ENCODE measurements at places on chromosomes 3 and 15. TPM values are rescaled to one million over a fixed set of nuclear protein-coding genes. Genes with fewer than 3 reads are reported as not detected.

Gene SERPINI1
- total RNA-seq, result 1.2 TPM

Gene VEPH1
- 49.0 TPM for total RNA-seq

GRCh38 chr15:51267051-51267702 is 71.2 kb downstream of the CYP19A1 start:
- peak; percentile 14 for DNase-seq

Gene CAMP
- total RNA-seq, result not detected

DNA sequence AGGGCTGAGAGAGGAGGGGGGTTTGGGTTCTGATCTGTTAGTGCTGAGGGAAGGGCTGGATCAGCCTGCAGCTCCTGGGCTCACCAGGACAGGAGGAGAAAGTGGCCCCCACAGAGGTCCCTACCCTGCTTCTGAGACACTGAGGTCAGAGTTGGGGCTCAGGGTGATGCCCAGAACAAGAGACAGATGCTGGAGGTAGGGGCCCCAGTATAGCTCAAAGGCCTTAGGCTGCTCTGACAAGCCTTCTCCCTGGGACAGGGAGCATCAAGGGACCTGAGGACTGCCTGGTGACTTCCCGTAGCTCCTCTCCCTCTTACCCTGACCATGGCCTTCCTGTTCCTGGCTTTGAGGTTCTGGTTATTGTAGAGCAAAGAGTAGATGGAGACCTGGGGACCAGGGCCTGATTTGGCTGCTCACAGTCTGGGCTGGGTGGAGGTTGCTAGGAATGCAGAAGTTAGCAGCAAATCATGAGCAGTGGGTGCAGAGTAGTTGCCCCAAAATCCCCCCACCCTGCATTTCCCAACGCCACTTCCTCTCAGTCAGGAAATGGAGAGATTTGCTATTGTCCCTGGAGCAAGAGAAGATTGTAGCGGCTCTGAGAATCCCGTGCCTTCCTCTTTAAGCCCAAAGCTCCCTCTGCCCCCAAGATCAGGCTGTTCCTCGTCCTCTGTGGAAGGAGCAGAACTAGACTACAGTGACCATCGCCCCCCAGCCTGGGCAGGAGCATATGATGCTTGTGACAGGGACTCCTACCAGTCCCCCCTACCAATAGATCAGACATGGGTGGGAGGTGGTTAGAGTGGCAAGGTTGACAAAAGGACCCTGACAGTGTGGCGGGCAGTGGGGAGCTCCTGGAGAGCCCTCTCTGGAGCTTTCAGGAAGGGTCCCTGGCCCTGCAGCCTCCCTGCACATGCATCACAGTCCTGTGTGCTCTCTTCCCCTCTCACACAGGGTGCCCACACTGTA is 47.4 kb upstream of the SEC22A start:
- no peak for DNase-seq

- DNase-seq, result no peak
These were observed 53.8 kb downstream of the WDR76 start for GRCh38 chr15:43880406-43881194.

Gene FANCD2OS
- total RNA-seq, result not detected

GRCh38 chr15:45337224-45337623 is 41.1 kb downstream of the GATM start:
- no peak for DNase-seq

DNA sequence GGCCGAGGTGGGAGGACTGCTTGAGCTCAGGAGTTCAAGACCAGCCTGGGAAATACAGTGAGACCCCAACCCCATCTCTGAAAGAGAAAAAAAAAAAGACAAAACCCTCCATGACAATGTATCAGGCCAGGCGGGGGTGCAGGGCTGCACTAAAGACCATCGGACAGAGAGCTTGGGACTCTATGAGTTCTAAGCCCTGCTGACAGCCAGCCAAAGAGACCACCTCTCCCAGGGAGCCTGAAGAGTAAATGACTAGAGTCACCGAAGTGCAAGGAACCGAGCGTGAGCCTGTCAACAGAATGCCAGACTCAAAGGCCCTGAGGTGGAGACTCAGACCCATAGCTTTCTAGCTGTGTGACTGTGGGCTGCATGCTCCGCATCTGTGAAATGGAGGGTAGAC is 12.5 kb downstream of the POC1A start:
- no peak for DNase-seq

- DNase-seq, result no peak
These were observed 292.2 kb downstream of the BCHE start for GRCh38 chr3:165545059-165545458.

Gene TIPIN
- 19.6 TPM for total RNA-seq

DNA sequence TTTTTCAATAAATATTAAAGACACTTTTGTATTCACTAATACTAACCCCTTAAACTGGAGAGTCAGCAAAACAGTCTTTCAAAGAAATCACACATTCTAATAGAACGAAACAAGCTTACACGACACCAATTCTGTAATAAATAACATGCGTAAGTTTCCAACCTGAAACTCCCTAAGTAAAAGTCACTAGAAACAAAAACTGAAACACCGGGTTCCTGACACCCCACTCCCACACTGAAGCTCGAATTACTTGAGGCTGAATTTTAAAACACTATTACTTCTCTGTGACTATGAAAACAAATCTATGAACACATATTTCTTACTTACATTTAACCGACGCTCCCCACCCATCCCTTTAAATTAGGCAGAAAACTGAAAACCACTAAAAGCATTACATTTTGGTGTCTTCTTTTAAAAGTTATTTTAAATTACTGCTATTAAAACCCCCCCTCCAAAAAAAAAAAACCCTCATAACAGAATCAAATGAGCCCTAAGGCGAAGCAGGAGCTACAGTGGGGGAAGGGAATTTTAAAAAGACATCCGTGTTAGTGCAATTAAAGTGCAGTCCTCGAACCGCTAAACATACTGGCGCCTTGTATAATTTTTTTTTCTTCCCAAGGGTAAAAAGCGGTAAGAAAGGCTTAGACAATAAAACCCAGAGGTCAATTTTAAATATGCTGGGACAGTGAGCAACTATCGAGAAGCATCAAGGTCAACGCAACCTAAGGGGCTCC is 878 bp downstream of the SPPL2A start:
- DNase-seq, result no peak

Gene OIP5
- total RNA-seq, result 17.3 TPM

GRCh38 chr15:64979252-64979710 is 10.4 kb downstream of the SPG21 start:
- no peak for DNase-seq

GRCh38 chr3:186380622-186381380 is 18.8 kb upstream of the DGKG start:
- DNase-seq, result no peak

GRCh38 chr15:91142106-91142744 is 42.2 kb downstream of the SV2B start:
- DNase-seq, result no peak

DNA sequence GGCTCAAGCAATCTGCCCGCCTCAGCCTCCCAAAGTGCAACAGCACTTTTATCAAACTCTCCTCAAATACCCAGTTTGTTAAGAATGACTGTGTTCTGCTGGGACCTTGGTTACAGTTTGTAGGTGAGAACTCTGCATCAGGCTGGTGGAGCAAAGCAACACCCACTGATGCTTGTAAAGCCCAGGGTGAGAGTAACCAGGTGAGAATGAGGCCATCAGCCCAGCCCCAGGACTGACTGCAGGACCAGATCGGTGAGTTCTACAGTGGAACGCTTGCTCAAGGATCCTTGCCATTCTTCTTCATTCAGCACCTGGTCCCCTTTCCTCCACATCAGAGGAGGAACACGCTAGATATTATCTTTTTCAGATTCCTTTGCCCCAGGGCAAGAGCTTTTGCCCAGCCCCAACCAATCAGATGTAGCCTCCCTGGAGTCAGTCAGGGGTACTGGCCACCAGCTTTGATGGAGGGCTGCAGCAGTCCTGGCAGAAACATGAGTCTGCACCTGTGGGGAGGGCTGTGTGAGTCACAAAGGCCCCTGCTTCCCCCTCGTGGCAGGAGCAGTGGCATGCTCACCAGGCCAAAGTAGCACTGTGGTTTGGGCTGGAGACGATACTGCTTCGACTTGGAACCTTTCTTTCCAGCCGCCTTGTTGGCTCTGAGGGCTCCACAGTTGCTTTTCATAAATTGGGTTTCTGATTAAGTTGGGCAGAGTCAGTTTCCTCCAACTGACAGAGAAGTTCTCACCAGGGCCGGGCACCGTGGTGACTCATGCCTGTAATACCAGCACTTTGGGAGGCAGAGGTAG is 3.5 kb upstream of the SHISA5 start:
- DNase-seq, result peak; percentile 79

- DNase-seq, result no peak
These were observed 10.2 kb upstream of the LINGO1 start for GRCh38 chr15:77642793-77643430.

Gene CAPN3
- total RNA-seq, result 0.17 TPM

- no peak for DNase-seq
These were observed 640 bp downstream of the POPDC2 start for GRCh38 chr3:119659606-119660291.

- DNase-seq, result peak; percentile 50
These were observed at the start of gene KIF7 for GRCh38 chr15:89654847-89655805. Gene KIF7 (minus strand): TSS chr15:89655467. CDS start chr15:89652930, 2,537 bp downstream.

GRCh38 chr3:152508705-152509104 is 240.0 kb downstream of the MBNL1 start:
- no peak for DNase-seq

Gene PLCB2
- total RNA-seq, result 0.75 TPM

GRCh38 chr15:95018888-95019545 is 787.7 kb downstream of the MCTP2 start:
- DNase-seq, result peak; percentile 80

Gene BFSP2
- total RNA-seq, result not detected

Gene C2CD4B
- not detected for total RNA-seq

GRCh38 chr3:159796744-159797143 is 191.9 kb upstream of the IL12A start:
- peak; percentile 74 for DNase-seq

Gene CEMIP
- total RNA-seq, result 1.5 TPM

All from LHCN-M2 (cell line).